ENCODE measurements at places on chromosomes 1 and 21.

- no peak for DNase-seq
These were observed 95.0 kb upstream of the C1orf105 start for GRCh38 chr1:172325531-172325930.

DNA sequence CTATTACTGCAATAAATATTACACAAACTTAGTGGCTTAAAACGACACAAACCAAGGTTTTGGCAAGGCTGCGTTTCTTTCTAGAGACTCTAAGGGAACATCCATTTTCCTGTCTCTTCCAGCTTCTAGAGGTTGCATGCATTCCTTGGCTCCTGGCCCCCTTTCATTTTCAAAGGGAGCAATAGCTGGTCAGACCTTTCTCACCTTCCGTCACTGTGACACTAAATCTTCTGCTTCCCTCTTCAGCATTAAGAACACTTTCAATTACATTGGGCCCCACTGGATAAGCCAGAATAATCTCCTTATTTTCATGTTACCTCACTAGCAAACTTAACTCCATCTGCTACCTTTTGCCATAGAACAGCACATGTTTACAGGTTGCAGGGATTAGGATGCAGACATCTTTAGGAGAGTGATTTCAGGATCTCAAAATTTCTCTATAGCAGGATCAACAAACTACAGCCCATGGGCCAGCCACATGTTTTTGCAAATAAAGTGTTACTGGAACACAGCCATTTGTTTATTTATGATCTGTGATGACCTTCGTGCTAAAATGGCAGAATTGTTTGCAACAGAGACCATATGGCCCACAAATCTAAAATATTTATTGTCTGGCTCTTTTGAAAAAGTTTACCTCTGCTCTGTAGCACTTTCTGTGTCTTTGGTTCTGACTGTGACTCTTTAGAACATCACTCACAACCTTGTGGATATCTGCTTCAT, 221.5 kb upstream of the SGIP1 start:
- no peak for DNase-seq

DNA sequence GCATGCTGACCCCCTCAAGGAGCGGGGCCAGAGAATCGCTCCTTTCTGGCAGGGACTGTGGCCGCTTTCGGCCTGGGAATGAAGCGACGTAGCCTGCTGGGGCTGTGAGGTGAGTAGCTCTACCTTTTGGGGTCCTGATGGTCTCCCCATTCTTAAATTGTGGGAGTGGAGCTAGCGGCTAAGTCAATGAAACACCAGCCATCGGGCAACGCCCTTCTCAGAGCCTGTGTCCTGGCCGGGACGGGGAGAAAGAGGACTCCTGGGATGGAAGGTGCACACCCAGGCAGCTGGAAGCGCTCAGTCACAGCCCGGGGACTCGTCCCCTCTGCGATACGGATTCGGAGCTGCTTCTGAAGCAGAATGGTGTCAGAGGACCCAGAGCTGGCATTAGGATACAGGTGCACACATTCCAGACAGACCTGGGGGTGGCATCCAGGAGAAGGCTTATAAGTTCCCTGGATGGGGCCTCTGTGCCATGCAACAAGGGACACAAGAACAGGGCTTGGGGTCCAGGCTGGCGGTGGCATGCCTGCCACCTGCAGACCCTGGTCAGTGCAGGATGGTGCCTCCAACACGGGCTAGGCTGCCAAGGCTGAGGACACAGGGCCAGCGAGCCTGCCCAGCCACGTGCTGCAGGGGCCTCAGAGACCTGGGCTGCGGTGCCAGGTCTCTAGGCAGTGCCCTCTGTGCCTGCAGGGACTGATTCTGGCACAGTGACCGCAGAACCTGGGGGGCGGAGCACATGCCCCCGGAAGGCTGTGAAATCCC, 945 bp upstream of the WNT9A start:
- DNase-seq = no peak

DNA sequence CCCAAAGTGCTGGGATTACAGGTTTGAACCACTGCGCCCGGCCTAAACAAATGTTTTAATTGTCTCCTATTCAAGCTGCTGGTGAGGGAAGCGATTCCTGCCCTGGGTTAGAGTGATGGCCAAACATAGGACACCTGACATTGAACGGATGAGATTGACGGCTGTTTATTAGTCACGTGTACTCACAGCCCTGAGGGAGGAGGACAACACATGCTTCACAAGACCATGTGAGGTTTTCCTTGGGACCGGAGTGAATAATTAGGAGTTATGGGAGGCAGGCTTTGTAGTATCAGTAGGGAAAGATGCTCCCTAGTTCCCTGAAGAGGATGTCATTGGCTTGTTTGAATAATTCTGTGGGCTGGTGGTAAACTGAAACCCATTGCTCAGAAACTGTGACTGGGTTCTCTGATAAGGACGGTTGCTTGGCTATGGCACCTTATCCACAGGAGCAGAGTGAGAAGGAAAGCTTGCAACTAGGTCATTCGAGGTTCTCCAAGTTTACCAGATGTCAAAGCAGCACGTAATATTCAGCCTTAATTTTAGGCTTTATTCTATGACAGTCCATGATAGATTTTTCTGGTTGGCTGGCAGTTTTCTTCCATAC, 245.8 kb downstream of the PLA2G4A start:
- no peak for DNase-seq

DNA sequence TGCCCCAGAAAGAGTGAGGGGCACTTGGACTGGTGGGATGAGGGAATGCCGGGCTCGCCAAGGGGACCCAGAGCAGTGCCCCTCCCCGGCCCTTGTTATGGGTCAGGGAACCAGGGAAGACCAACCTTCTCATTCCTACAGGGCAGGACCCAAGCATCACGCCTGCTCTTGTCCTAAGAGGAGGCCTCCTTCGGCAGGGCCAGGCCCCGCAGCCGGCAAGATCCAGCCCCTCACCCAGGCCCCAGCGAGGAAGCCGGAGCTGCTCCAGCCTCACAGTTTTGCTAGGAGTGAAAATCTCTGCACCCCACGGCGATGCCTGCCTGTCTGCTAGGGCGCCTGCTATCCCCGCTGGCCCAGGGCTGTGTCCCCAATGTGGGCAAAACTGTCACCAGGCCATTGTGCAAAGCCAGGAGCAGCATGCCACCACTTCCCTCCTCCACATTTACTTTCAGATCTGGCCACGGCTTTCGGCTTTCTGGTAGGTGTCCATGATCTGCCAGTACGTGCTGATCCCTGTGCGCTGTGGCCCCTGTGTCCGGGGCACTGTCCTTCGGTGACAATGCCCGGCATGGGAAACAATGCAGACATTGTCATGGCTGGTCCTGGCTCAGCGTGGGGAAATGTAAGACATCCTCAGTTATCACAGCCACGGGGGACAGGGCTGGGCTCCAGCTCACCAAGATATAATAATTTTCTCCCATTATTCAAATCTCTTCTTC, 9.6 kb downstream of the ACTRT2 start:
- DNase-seq = no peak

DNA sequence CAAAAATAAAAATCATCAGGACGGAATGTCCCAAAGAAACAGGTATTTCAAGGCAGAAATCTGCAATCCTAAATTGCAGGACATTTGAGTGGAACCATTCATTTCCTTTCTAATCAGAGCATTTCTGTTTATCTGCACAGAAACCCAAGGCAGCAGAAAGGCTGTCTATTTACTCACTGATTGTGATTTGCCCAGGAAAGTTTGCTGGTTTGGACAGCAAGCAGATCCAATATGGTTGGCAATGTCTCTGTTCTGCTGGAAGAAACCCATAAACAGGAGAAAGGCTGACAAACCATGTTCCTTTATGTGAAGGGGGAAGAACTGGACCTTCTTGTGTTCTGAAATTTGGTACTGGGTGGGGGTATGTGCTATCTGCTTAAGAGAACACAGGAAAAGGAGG, 120.1 kb downstream of the CLIC6 start:
- no peak for DNase-seq

DNA sequence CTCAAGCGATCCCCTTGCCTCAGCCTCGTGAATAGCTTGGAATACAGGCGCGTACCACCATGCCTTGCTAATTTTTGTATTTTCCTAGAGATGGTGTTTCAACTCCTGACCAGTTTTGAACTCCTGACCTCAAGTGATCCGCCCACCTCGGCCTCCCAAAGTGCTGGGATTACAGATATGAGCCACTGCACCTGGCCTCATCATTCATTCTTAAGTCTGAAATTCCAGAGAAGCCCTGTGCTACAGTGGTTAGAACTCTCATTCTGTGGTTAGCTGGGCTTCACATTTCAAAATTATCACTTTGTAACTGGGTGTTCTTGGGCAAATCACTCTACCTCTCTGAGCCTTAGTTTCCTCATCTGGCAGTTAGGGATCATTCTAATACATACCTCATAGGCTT, 86.1 kb upstream of the POU3F1 start:
- DNase-seq = no peak

DNA sequence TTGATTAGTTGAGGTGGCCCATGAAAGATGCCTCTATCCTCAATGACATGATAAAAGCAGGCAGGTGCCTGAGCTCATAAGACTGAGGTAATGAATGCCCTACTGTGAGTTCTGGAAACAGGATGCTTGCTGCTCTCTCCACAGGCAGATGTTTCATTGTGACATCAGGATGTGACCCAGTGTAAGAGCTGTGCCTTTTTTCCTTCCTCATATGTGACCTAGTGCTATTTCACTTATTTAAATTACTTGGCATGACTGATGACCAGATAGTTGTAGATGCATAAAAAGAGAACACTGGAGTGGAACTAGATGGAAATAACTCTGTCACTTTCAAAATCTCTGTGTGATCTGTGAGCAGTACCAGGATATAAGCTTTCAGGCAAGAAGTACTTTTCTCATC, 31.9 kb downstream of the KIF14 start:
- no peak for DNase-seq

- no peak for DNase-seq
These were observed 126.9 kb downstream of the ESRRG start for GRCh38 chr1:216596281-216596862.

DNA sequence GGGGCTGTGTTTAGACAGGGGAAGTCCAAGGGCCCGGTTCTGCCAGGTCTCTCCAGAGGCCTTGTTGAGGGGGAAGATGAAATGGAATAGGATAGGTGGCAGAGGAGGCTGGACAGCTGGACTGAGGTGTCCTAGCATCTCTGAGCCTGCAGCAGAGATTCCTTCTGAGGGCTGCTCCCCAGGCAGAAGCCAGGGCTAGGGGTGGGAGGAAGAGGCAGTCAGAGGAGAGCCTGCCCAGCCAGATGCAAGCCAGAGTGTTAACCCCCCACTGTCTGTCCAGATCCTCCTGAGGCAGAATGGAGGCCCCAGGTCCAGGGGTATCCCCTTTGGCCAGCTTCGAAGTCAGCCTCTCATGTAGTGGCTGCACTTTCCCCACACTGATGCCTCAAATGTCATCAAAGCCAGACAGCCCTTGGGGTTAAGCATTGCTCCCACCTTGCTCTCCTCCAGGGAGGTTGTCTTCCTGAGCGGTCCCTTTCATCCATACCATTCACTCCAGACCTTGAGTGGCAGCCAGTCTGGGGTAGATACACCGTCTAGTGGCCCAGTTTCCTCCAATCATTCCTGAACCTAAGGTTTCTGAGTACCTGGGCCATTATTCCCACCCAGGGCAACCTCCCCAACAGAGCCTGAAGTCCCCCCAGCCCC, 1.7 kb downstream of the CSF1 start:
- DNase-seq = no peak

- DNase-seq = no peak
These were observed 131.2 kb upstream of the SPATA6 start for GRCh38 chr1:48603222-48603621.

DNA sequence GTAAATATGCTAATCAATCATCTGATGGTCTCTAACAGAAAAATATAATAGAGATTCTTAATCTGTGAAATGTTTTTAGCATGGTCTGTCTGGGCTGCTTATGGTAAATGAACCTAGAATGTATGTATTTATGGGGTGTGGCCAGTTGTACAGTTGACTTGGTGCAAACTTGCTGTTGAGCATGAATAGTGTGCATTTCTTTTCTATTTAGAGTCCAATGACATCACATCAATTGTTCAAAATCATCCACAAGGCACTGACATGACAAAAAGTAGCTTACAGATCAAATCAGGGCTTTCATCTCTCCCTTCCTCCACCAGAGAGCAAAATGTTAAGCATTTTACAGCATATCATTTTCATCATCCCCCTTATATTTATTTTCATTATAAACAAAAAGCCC, 1010.3 kb downstream of the KCNT2 start:
- no peak for DNase-seq

GRCh38 chr1:2914702-2915101, 106.6 kb upstream of the ACTRT2 start:
- DNase-seq = no peak

DNA sequence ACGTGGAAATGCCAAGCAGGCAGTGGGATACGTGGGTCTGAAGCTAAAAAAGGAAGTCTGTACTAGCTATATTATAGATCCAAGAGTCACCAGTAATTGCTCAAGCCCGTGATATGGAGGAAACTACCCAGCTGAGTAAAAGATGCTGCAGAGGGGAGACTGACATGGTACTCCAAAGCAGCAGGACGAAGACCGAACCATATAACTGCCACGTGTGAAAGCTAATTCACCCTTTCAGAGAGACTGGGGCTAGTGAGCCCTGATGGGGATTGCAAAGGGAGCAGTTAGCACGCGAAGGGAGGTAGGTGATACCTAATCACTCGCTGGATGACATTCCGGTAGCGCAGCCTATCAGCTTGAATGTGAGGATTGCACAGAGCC, 316 bp downstream of the AP4B1 start:
- DNase-seq = no peak

Measured in stimulated activated CD8-positive, alpha-beta memory T cell treated with anti-CD3 and anti-CD28 coated beads, Interleukin-7, amount 100 ng/mL, for 24 hours (primary cell).